ENCODE measurements at places on chromosomes 7 and 10. TPM values are rescaled to one million over a fixed set of nuclear protein-coding genes. Genes with fewer than 3 reads are reported as not detected.

- DNase-seq: no peak
These were observed 426.4 kb downstream of the PHTF2 start for GRCh38 chr7:78224923-78225322.

DNA sequence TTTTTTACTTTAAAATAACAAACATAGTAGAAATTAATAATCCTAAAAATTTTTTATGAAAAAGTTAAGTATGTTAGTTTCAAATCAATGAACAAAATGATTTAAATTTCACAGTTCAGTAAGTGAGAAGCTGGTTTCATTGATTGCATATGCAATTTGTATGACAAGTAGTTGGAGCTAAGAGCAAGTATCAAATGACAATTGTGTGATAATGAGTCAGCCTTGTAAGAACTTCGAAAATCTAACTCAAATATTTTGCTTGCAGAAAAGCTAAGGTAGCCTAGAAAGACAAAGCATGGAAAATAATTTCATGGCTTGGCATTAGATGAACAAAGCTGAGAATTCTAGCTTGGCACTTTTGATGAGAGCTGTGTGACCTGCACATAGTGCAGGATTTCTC, 111.5 kb downstream of the HDAC9 start:
- no peak for DNase-seq

GRCh38 chr7:17654940-17655339, 285.4 kb downstream of the SNX13 start:
- no peak for DNase-seq

The PLAU gene
- 9.5 TPM for total RNA-seq
